ENCODE measurements at places on chromosomes 16 and 17.

DNA sequence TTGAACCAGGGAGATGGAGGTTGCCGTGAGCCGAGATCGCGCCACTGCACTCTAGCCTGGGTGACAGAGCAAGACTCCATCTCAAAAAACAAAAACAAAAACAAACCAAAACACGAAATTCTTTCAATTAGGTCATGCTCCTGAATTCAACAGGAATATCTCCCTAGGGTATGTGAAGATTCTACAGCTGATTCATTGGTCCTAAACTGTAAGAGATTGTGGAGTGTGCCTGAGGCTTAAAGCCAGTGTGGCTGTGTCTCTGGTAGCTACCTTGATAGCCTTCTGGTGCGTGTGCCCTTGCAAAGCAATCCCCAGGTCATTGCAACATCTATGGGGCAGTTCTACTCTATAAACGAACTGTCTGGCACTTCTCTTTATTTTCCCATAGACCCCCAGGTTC lies 48.4 kb downstream of the USP43 start:
- no peak for DNase-seq

DNA sequence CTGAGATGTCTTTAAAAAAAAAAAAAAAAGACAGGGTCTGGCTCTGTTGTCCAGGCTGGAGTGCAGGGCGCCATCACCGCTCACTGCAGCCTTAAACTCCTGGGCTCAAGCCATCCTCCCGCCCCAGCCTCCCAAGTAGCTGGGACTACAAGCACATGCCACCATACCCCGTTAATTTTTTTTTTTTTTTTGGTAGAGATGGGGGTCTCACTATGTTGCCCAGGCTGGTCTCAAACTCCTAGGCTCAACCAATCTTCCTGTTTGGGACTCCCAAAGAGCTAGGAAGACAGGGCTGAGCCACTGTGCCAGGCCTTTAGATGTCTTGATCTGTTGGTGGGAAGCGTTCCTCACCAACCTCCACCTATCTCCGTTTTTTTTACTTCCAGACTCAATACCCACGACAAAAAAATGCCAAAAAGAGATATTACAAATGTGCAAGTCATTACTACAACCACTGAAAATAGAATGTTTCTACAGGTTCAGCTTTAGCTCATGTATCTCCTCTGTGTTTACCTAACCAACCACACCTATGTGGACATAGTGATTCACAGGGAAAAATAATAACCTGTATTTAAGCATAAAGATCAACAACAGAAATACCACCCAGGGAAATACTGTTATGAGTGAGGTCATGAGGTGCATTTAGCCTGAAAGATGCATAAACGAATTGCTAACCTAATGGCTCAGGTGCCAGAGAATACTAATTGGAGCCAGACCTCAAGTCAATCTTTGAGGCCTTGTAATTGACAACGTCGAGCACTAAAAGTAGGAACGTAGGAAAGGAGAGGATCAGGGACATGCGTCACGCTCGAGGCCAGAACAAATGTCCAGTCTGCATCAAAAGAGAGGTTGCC lies 22.6 kb downstream of the NACA2 start:
- DNase-seq: no peak

GRCh38 chr17:69524854-69525253 lies 110.4 kb downstream of the MAP2K6 start:
- DNase-seq: no peak

DNA sequence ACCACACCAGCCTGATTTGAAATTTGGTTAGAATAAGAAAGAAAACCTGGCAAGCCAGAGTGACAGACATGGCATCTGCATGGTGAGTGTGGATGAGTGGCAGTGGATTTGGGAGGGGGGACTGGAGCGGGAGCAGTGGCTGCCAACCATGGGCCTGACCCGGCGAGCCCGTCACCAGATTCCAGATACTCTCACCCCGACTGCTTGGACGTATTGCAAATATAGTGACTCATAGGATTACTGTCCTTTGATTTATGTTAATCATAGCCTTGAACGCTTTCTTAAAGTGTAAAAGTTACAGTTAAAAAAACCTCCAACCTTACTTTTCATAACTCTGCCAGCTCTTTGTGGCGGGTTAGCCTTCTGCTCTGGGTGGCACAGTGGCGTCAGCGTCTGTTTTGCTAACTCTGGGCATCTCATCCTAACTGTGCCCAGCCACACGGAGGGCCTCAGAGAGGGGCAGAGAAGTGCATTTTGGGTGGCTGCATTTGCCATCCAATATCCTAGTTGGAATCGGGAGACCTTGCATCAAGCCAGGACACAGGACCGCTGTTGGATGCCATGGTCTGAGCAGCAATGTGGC lies 26.8 kb upstream of the FOXK2 start:
- DNase-seq: no peak

DNA sequence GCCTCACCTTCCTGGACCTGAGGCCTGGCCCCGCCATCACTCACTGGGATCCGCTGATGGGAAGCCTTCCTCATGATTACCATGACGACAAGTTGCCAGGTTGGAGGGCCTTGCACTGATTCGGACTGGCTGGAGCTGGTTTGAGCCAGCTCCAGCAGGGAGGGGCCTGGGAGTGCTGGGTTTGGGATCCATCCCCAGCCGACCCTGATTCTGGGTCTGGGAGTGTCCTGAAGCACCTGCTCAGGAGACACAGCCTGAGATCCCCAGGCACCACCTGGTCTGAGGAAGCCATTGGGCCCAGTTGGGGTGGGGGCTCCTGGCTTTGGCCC lies 5.9 kb upstream of the BAIAP3 start:
- no peak for DNase-seq

- DNase-seq: no peak
Measured at GRCh38 chr16:9408297-9408878, 316.9 kb downstream of the HAPSTR1 start.
